T-cell (primary cell): ENCODE measurements at places on chromosomes 2 and 18.
A peak's percentile ranks its signal among the peaks of the same experiment; 100 is the strongest.

- no peak for DNase-seq
Observed at GRCh38 chr2:11520092-11520693, 13.7 kb upstream of the GREB1 start.

GRCh38 chr18:46903406-46903805, 13.9 kb downstream of the PIAS2 start:
- no peak for DNase-seq

DNA sequence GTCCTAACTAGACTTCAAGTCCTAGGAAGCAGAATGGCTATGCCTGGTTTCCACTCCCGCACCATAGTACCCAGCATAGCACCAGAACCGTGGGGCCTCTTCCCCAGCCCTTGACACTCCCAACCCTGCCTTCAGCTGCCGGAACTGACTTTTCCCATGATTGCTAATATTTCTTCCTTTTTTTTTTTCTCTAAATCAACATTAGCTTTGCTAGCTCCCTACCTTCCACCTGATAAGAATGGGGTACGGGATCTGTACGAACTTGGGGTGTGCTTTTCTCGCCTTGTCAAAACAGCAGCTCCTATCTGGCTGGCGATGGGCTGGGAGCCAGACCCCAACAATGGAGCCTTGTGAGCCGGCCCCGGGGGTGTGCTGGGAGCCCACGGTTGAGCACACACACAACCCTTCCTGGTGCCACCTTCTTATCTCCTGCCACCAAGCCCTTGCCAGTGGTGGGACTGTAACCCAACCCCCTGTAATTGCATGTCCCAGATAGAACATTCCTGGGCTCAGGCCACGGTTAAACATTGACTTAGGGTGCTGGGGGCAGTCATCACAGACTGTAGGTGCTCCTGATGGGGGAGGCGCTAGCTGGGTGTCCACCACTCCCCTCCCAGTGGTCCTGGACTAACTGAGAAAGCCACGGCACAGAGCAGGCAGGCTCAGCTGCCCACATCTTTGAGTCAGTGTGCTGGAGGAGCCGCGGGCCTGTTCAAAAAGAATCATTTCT, 213.0 kb upstream of the HAAO start:
- no peak for DNase-seq

- no peak for DNase-seq
Observed at GRCh38 chr2:199590321-199591203, 132.8 kb upstream of the SATB2 start.

- DNase-seq: no peak
Observed at GRCh38 chr2:241559323-241560161, 997 bp downstream of the BOK start.

GRCh38 chr2:43513216-43513615, 82.6 kb downstream of the THADA start:
- DNase-seq: no peak

DNA sequence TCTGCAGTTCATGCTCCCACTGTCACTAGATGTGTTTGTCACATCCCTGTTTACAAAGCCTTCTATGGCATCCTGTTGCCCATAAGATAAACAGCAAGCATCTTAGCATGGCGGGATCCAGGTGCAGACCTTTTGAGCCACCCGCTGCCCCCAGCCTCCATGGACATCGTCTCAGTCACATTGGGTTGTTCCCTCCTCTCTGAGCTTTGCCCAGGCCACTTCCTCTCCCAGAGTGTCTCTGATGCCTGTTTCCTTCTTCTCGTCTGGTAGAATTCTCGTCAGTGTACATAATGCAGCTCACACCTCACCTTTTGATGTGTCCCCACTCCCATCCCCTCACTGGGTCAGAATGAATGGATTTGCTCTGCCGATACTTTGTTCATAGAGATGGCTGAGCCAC, 239.0 kb upstream of the APCDD1 start:
- no peak for DNase-seq

DNA sequence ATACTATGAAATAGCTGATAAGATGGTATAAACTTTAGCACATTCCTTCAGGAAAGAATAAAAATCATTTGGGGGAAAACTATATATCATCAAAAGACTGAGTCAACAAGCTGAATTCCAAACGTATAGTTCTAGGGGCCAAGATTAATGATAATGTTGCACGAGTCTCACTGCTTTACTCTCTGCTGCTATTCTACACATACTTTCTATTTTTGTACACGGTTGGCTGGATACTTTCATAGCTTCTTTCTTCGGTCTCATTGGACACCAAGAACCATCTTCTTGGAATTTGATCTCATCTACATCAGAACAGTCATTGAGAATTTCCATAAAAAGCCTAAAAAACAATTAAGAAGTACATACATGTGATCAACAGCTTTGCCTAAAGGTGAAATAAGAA, 72.7 kb upstream of the ST8SIA5 start:
- no peak for DNase-seq

DNA sequence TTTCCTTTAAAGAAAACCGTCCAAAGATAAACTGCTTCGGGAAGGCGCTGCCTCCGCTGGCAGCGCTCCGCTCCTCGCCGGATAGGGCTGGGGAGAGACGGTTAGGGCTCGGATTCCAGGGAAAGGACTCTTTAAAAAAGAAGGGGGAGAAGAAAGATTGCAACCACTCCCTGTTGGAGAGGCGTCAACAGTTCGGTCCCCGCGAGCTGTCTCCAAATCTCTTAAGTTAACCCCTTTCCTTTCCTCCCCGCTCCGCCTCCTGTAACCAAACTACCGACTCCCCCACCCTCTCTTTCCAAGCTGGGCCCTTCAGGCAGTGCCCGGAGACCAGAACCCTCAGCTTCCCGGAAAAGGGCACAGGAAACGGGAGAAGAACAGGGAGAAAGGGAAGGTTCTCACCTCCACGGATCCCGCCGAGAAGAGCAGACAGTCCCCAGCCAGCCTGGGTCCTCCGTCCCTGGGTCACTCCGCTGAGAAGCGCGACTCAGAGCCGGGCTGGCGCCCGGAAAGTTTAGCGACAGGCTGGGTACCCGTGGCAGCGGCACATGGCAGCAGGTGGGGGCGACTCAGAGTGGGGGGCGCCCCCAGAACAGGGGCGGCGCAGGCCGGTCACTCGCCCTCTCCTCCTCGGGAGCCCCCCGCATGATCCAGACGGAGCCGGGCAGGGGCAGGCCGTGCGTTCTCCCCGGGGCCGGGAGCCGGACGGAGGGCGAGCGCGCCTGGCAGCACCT, 675 bp downstream of the FZD5 start:
- DNase-seq: peak; percentile 24

DNA sequence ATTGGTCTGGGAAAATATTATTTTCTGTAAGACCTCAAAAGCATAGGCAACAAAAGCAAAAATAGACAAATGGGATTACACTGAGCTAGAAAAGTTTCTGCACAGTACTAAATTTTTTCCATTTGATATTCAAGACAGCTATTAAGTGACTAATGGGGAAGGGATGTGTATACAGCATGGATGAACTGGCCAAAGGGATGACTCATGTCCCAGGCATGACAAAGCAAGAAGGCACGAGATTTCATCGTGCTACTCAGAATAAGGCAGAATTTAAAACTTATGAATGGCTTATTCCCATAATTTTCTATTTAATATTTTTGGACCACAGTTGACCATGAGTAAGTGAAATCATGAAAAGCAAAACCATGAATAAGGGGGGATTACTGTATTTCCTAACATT, 1250.1 kb upstream of the GYPC start:
- DNase-seq: no peak

DNA sequence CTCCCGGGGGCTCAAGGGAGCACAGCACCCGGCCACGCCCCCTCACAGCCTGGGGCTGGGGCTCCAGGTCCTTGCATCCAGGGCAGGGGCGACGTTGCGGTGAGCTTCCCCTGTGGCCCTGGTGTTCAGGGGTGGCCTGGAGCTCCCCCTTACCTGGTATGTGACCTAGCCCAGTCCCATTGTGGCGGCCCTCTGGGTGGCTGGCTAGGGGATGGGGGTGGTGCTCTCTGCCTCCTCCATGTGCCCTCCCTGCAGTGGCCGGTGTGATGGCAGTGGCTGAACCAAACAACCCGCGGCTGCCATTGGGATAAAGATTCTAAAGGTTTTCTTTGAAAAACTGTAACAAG, 288.3 kb downstream of the RDH14 start:
- no peak for DNase-seq

- DNase-seq: no peak
Observed at GRCh38 chr18:77651441-77651840, 401.8 kb downstream of the GALR1 start.

DNA sequence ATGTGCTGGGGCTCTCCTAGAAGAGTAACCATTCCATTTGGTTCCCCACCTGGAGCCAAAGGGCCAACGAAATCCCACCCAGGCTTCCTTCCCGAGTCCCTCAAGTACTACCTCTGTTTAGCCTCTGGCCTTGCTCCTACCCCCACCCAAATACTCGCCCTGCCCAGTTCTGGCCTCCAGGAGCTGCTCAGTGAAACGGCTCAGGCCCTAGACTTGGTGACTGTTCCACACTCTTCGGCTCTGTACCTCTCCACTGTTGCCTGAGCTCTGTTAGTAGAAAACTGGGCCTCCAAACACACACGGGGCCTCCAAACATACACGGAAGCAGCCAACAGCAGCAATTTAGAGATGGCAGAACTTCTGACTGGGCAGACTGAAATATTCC, 4.2 kb downstream of the OTX1 start:
- no peak for DNase-seq

DNA sequence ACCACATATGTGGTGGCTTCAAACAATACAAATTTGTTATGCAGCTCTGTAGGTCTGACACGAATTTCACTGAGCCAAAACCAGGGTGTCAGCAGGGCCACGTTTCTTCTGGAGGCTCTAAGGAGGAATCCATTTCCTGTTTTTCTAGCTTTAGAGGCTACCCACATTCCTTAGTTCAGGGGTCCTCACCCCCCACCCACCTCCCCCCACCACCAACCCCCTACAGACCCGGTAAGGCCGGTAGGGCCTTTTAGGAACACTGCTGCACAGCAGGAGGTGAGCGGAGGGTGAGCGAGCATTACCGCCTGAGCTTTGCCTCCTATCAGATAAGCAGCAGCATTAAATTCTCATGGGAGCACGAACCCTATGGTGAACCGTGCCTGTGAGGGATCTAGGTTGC, 10.6 kb upstream of the SLC39A10 start:
- DNase-seq: no peak

GRCh38 chr2:212156088-212156487, 382.5 kb downstream of the ERBB4 start:
- DNase-seq: no peak

- DNase-seq: no peak
Observed at GRCh38 chr2:235343156-235343774, 150.6 kb upstream of the AGAP1 start.

DNA sequence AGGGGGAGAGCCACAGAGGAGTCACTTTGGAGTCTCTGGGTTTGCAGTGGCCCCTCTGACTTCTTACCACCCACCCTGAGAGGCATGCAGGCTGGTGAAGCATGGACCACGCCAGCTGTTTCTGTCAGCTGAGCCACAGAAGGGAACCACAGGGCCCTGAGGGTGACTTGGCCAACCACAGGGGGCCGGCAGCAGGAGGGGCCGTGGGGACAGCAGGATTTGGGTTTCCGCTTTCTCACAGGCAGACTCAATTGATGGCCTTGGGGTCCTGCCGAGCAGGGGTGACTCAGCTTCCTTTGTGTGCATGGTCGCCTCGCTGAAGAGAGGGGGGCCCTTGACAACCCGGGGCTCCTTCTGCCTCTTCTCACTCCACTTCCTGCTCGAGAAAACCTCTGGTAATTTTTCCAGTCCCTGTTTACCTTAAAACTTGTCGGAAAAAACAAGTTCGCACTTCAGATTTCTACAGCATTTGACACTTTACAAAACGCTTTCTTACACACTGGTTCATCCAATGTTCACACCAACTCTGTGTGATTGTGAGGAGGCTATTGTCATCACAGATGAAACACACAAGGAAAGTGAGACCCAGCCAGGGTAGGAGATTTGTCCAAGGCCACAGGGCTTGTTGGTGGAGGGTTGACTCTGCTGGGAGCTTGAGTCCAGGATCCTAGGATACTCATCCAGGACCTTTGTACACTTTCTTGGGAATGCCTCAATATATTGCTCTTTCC, 311.2 kb downstream of the LPIN1 start:
- DNase-seq: peak; percentile 37

GRCh38 chr2:12061286-12062052, 315.0 kb downstream of the LPIN1 start:
- no peak for DNase-seq

DNA sequence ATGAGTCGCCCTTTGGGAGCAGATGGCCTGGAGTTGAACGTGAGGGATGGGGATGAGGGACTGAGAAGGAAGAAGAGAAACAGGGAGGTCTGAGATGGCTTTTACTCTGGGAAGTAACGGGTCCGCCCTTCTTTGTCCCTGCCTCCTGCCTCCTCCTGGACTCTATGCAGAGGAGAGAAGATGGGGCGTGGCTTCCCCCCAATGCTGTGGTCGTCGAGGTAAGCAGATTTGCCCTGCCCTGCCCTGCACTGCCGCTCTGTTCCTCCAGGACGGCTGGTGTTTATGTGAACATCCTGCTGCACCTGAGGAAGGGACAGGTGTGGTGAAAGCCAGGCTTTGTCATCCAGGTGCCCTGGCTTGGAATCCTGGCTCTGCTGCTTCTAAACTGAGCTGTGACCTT, 13.5 kb upstream of the NTSR2 start:
- no peak for DNase-seq

- DNase-seq: no peak
Observed at GRCh38 chr2:240457223-240458043, 22.0 kb downstream of the GPC1 start.

- DNase-seq: no peak
Observed at GRCh38 chr2:51734115-51734514, 702.2 kb upstream of the NRXN1 start.

GRCh38 chr2:113711851-113712250, 44.6 kb downstream of the SLC35F5 start:
- no peak for DNase-seq

DNA sequence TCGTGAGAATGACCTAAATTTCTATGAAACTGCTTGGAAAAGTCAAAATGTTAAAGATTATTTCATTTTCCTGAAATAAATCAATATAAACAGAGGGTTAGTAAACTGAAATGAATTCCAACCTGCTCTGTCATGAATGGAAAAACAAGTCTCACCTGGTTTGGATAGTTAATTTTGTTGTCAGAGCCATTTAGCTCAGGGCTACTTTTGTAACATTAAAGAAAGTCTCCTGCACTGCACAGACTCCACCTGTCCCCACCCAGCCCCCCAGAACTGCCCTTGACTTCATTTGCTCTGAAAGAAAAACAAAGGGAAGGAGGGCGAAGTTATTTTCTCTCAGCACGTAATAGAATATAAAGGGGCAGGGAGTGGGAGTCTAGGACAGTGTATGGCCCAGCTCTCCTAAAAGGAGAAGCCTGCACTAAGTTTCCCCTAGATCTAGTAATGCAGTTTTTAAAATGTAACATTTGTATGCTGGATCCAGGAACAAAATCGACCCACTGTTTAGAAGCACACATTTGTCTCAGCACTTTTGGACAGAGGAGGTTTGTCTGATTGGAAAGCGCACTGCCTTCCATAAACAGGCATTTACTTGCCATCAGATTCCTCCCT, 54.2 kb upstream of the ACSL3 start:
- no peak for DNase-seq

- DNase-seq: no peak
Observed at GRCh38 chr18:77133051-77133834, 660 bp upstream of the MBP start.

- no peak for DNase-seq
Observed at GRCh38 chr2:16763493-16763899, 97.9 kb upstream of the CYRIA start.

- DNase-seq: no peak
Observed at GRCh38 chr2:42495611-42496010, 1.8 kb upstream of the KCNG3 start.

GRCh38 chr2:96345868-96346462, 10.4 kb downstream of the NCAPH start:
- DNase-seq: no peak

- DNase-seq: no peak
Observed at GRCh38 chr2:10273215-10274175, 29.2 kb upstream of the HPCAL1 start.

- no peak for DNase-seq
Observed at GRCh38 chr2:67900826-67901225, 162.0 kb downstream of the C1D start.
